ENCODE measurements at places on chromosomes 13 and 19.

DNA sequence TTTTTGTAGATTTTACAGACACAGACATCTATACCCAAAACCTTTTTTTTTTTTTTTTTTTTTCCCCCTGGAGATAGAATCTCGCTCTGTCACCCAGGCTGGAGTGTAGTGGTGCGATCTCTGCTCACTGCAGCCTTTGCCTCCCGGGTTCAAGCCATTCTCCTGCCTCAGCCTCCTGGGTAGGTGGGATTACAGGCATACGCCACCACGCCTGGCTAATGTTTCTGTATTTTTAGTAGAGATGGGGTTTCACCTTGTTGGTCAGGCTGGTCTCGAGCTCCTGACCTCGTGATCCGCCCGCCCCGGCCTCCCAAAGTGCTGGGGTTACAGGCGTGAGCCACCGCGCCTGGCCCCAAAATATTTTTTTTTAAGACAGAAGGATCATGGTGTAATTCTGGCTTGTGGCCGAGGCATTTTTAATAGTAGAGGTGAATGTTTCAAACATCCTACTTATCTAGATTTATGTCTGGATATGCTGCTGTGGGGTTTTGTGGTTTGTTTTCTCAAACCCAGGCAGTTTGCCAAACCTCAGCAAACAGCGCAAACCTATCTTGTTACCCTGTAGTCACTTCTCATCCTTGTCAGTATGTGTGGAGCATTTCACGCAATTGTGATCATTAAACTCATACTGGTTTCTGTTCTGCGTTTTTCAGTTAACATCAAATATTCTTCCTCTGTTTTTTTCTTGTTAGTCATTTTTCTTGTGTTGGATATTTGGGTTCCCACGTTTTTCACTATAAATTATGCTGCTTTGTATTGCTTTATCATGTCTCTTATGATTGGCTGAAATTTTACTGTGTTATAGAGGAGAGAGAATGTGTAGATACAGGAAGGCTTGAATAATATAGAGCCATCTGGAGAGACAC is 36.2 kb upstream of the GARRE1 start:
- no peak for DNase-seq

DNA sequence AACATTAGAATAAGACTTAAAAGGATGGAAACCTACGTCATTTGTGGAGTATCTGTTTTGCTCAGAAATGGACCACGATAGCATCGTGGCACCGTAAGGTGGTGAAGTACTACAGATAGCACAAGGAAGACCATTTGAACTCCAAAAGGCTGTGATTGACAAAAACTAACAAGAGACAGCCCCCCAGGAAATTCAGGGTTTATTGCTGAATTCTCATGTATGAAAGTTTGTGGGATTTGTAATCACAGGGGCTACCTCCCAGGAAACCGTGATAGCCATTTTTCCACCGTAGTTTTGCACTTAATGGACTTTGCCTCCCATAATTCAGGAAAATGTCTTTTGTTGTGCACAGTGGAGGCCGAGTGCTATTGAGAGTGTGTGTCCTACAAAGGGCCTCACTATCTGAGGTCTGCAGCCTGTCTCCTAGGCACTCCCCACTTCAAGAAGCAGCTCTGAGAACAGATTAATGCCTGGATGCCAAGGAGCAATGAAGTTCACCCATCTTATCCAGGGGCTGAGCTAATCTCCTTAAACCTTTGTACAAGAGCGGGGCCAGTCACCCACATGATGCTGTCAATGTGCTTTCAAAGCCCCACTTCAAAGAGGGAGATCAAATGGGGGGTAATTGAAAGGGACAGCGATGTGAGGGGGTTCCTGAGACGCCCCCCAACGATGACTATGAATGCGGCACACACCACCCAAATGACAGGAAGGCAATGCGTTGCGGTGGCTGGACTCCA is 182.6 kb downstream of the COL4A1 start:
- DNase-seq, result no peak

DNA sequence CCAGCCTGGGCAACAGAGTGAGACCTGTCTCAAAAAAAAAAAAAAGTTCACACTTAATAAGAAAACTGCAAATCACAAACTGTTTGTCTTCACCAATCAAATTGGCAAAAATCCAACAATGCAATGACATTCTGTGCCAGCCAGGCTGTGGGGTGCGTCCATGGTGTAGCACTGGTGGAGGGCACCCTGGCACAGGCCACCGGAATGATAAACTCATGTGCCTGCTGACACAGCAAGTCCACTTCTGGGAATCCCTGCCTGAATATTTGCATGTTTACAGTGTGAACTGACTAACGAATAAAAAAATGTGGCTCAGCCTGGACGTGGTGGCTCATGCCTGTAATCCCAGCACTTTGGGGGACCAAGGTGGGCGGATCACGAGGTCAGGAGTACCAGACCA is 1.6 kb upstream of the LRRC25 start:
- no peak for DNase-seq

- DNase-seq, result no peak
Measured at GRCh38 chr19:2275588-2276428, 6.2 kb downstream of the PEAK3 start.

- DNase-seq, result no peak
Measured at GRCh38 chr19:1867349-1867724, 4.0 kb upstream of the KLF16 start.
